HT1080 (cell line): ENCODE measurements at places on chromosomes 11 and 22.

GRCh38 chr11:33413301-33413700 lies 156.1 kb downstream of the HIPK3 start:
- DNase-seq: no peak

DNA sequence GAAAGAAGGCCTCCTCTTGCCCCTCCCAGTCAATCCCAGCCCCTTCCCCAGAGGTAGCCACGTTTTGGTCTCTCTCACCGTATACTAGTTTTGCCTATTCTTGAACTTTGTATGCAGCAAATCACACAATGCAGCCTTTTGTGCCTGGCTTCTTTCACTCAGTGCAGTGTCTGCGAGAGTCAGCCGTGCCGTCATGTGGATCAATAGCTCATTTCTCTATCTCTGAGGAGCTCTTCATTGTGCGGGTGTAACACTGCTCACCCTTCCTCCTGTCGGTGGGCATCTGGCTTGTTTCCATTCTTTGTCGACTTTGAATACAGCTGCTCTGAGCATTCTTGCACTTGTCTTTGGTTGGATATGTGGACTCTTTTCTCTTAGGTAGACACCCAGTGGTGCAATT lies 146.5 kb downstream of the CACNA1I start:
- DNase-seq: no peak

GRCh38 chr22:17639247-17639741 lies 737 bp downstream of the BCL2L13 start:
- peak; percentile 20 for DNase-seq

DNA sequence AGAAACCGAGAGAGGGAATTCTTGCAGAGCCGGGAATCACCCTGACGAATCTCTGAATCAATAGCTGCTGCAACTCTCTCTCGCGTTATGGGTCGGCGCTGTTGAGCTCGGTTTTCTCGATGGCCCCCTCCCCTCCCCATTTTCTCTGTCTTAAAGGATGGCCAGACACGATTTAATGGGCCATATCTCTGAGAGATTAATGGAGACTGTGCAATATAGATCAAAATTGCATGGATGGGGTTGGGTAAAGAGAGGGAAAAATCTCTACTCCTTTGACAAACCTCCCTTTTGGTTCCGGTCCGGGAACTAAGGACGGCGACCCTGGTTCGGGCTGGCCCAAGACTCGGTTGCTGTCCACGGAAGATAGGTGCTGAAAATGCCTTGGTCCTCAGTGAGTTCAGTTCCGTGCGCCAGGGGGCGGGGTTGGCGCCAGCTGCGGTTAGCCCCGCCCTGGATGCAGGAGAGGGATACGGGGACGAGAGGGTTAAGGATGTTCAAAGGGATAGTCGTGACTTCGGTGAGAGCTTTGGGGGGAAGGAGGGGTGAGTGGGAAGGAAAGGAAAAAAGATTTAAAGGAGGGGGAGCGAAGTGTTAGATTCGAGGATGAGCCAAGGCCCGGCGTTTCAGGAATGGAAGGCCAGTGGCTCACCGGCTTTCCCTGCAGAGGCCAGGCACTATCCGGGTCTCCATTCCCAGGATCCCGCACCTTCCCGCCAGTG lies 103.6 kb upstream of the HSD17B12 start:
- peak; percentile 24 for DNase-seq

- DNase-seq: peak; percentile 55
Measured at GRCh38 chr22:19579115-19579811, 55.1 kb upstream of the CLDN5 start.

DNA sequence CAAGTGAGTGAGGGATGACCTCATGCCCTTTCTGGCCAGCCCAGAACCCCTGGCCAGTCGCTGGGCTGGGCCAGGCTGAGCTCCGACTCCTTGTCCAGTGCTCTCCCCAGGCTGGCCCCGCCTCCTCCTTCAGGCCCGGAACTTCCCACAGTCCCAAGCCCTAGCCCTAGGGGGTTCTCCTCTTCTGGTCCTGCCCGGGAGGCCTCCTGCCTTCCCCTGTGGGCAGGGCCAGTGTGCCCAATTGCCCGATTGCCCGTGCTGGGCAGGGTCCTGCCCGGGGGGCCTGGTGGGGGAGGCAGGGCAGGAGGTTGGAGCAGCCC lies 4.2 kb downstream of the TCIRG1 start:
- no peak for DNase-seq

DNA sequence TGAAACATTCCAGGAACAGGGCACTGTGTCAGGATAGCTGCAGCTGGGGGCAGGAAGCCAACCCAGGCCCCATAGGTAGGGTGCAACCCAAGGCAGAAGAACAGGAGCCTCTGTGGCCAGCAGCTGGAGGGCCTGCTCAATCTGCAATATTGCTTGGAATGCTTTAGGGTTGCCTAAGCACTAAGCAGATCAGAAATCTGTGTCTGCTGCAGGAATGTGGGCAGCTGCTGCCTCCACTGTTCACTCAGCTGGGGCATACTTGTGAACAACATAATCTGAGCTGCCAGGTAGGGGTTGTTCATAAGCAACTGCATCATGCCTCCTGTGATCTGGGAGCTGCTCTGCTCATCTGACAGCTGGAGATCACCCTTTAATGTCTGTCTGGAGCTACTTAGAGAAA lies 1.7 kb downstream of the UBQLNL start:
- no peak for DNase-seq

- DNase-seq: peak; percentile 45
Measured at GRCh38 chr22:44192098-44192815, 11.5 kb downstream of the PARVG start.
